ENCODE measurements at places on chromosomes 3 and 15. TPM values are rescaled to one million over a fixed set of nuclear protein-coding genes. Genes with fewer than 3 reads are reported as not detected.

NOX5 gene
- total RNA-seq, result 0.13 TPM

LYZL4 gene
- not detected for total RNA-seq

IL5RA gene
- total RNA-seq, result not detected

ZNF80 gene
- total RNA-seq, result not detected

KNSTRN gene
- total RNA-seq, result 9.2 TPM

GOLGA6D gene
- 0.45 TPM for total RNA-seq

LRRC31 gene
- 1.7 TPM for total RNA-seq

HIGD2B gene
- not detected for total RNA-seq

DNA sequence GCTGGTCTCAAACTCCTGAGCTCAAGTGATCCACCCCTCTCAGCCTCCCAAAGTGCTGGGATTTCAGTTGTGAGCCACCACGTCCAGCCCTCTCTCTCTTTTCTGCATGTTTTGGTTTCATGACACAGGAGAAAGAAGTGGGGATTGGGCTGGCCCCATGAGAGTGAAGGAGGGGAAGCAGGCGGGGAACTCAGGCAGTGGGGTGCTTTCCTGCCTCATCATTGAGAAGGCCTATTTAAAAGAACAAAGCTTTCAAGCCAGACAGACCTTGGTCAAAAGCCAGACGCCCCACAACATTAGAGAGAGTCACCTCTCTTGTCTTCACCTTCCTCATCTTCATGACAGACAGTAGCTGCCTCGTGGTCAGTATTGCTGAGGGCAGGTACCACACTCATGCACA, 15.9 kb downstream of the PSTPIP1 start:
- no peak for DNase-seq

DNA sequence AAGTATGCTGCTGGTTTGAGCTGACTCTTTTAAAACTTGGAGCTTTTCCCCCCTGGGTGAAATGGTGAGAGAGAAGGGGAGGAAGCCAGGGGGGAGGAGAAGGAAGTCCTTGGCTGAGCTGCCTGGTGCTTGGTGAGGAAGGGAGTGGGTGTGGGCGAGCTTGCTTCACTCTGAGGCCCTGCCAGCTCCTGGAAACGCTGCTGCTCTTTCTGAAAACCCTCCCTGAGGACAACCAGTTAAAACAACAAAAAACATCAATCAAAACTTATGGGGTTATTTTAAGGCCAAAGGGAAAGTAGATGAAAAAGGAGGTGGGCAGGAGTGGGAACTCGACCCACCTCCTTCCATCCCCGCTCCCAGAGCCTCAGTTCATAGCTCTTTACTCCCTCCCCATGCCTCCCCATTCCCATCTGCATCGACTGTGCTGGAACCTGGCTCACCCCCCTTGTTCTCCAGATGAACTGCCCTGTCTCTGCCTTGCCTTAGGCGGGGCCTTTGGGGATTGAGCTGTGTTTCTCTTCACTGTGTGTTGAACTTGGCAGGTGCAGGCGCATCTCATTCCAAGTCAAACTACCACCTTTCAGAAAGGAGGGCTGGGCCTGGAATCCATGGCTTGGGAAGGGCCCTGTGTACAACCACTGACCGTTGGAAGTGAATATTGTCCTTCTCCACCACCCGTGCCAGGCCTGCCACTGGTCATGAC, 166.1 kb downstream of the ZNF621 start:
- DNase-seq, result peak; percentile 93

DNA sequence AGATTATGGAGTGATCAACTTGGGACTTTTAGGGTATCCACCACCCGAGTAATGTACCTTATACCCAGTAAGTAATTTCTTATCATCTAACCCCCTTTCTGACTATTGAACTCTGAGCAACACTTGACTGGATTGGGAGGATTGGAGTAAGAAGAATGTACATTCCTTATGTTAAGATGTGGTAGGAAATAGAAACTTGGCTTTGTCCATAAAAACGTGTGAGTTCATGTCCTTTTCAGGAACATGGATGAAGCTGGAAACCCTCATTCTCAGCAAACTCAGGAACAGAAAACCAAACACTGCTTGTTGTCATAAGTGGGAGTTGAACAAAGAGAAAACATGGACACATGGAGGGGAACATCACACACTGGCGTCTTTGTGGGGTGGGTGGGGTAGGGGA, 112.3 kb downstream of the PTPRG start:
- no peak for DNase-seq

DNA sequence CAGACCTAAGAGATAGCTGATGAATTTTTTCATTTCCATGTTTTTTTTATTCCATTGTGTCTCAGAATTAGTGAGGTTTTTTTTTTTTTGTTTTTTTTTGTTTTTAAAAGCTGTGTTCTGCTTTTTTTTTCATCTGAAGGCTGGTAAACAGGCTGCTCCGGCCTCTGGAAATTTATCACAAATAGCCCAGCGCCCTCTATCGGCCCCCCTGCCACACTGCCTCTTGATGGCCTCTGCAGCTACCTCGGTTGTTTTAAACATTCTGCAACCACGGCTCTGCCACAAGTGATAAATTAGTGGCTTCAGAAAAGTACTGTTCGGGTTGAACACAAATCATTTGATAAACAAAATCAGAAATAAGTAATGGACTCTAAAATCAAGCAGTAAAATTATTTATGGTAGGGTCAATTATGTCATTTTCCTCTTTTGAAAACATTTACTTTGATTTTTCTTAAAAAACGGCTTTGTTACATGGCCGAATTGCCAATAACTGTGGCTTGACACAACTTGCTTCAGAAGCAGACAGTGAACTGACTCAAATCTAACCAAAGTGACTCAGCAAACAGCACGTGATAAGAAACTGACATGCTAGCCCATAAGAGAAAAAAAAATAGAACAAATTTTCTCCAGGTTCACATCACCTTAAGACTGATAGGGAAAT, 87.8 kb downstream of the RSL24D1 start:
- peak; percentile 50 for DNase-seq

GRCh38 chr3:152222327-152222726, 46.4 kb upstream of the MBNL1 start:
- no peak for DNase-seq

- DNase-seq, result peak; percentile 62
Observed at GRCh38 chr3:153221748-153222162, 59.7 kb downstream of the RAP2B start.

DNA sequence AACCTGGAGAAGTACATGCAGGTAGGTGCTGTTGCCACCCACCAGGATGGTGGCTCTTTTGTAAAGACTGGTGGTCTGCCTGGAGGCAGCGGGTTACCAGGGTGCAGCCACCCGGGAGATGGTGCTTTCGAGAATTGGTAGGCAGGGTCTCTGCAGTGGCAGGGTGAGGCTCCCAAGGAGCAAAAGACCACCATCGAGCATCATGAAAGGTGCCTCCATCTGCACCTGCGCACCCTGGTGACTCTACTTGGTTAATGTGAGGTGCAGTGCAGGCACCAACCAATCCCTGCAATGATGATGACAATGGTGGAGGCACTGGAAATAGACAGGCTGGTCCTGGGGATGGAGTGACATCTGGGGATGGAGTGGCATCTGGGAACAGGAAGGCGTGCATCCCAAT, 236.7 kb downstream of the ADAMTS17 start:
- no peak for DNase-seq

DNA sequence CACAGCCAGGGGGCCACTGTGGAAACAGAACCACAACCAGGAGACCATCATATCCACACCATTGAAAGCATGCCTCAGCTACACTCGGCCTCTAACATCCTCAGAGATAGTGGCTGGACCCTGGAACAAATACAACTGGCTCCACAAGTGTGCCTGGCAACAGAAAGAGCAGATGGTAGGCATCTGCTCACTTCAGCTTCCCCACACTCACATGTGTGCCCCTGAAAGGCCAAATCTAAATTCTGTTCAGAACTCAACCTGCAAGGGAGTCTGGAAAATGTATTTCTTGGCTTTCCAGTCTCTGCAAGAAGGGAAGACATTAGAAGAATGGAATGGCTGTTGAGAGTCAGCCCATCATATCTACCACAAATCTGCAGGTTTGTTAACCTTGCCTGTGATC, 54.7 kb upstream of the CTNNB1 start:
- no peak for DNase-seq

DNA sequence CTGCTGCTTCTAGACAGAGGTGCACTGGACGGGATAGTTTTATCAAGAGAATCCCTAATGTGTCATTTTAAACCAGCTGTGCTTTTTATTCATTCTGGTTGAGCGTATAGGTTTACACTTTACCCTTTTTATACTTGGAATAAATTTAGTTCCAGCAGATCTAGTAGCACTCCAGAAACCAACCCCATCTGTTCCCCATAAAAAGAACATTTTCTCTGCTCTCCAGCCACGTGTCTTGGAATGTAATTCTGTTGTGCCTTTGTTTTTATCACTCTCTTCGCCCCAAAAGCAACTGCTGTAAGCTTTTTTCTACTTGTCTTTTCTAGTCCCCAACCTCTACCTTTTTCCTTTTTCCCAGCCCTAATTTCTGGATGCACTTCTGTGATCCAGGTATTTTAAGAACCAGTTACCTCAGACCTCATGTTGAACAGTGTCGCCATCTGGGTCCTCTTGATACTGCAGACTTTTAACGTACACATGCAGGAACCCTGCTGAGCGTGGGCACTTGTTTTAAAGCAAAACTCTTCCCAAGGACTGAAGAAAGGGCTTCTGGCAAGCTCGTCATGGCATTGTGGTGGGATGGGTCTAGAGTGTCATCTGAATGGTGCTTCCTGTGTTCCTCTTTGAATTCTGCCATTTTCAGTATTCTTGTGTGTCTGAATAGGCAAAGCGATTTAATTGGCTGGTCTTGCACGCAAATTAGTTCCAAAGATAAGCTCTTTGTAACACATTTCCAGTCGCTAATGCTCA, 5.7 kb upstream of the EXOG start:
- DNase-seq, result no peak

- DNase-seq, result peak; percentile 75
Observed at GRCh38 chr3:188624384-188624783, 470.4 kb downstream of the LPP start.

DNA sequence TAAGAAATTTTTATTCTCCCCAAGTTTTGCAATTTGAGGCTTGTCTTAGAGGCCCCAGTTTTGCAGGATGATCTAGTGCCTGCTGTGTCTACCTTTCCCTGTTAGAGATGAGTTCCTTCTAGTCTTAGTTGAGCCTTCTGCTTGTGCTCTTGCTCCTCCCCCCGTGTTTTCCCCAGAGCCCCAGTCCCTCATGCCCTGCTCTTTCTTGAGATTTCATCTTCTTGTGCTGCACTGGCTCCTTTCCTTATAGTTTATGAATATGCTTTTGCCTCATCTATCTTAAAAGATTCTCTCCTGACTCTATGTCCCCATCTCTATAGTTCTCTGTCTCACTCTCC, 4.7 kb downstream of the GAP43 start:
- DNase-seq, result no peak

GRCh38 chr3:102092617-102093466, 243.5 kb downstream of the NFKBIZ start:
- no peak for DNase-seq

- no peak for DNase-seq
Observed at GRCh38 chr3:52724511-52724910, 18.6 kb downstream of the SPCS1 start.

DNA sequence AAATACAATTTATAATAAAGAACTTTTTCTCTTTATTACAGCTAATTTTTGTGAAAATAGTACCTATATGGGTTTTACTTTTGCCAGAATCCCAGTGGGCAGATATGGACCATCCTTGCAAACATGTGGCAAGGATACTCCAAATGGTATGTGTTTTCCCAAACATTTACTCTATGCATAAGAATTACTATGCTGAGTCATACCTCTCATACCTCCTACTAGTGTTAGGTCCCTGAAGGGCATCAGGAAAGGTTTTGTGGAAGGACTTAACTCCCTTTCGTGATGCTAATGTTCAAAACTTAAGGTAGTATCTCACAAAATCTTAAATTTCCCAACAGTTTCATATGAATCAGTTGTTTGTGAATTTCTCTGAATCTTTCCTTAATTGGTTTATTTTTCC, 21.3 kb downstream of the ADGRG7 start:
- no peak for DNase-seq

GRCh38 chr3:184186902-184187207, 856 bp downstream of the ABCF3 start:
- DNase-seq, result no peak

DNA sequence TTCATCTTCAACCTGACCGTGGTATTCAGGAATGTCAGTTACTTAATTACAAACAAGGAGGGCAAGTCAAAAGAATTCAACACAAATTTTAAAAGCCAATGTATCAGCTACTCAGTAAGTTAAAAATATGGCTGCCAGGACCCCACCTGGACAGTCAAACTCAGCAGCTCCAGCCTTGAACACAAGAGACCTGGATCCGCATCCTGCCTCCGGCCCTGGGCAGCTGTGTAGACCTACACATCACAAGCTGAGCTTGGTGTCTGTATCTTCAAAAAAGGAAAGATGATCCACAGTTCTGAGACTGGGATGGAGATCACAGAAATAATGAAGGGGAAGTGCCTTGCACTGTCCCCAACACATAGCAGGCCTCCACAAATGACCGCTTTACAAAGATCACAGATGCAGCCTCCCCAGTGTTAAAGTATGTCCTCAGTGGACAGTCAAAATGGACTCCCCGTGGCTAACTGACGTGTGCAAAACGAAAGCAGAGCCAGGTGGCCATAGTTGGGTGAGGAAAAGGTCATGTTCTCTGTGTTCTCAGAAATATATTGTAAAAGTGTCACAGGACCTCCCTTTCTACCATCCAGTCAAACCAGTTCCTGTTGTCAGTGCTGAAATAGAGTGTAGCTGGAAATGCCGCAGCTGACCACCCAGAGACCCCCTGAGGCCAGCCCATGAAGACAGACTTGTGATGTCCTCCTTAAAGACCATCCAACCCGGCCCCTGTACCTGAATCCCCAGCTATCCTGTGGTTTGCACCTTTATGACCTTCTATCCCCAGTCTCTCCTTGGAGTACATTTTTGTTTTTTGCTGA, 168.5 kb upstream of the NSMCE3 start:
- peak; percentile 30 for DNase-seq

GRCh38 chr3:185421577-185422232, 58.8 kb downstream of the MAP3K13 start:
- no peak for DNase-seq

DNA sequence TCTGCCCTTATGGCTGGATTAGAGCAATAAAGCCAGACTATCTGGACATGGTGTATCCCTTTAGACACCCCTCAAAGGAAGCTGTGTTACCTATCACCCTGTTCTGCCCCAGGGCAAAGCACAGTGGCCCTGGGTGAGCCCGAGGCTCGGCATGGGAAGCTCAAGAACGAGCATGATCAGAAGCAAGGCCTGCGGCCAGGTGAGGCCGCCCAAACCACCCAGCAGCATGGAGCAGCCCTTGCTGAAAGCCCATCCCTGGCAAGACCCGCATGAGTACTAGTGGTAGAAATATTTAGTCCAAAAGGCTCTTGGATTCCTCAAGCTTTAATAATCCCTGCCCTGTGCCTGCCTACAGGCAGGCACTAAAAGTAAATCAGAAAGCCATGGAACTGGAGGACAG, 261.1 kb downstream of the MEX3B start:
- DNase-seq, result no peak

- DNase-seq, result no peak
Observed at GRCh38 chr3:148494451-148494850, 203.3 kb upstream of the AGTR1 start.

All from left lobe of liver (tissue), 2 donors.